ENCODE measurements at places on chromosomes 3 and 15. TPM values are rescaled to one million over a fixed set of nuclear protein-coding genes. Genes with fewer than 3 reads are reported as not detected.

DNA sequence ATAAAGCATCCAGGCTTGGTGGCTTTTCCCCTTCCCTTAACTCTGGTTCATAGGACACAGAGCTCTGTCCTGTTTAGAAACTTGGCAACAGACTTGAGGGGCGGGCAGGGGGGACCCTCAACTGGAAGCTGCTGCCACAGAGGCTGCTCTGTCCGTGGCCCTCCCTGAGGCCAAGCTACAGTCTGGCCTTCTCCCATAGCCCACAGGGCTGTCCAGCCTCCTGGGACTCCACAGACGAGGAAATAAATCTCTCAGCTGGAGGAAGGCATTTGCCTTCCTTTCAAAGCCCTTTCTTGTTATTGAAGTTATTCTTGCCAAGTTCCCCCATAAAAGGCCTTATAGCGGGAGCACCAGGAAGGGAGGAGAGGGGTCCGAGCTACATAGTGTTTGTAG is 248.8 kb upstream of the TPM1 start:
- no peak for DNase-seq

DNA sequence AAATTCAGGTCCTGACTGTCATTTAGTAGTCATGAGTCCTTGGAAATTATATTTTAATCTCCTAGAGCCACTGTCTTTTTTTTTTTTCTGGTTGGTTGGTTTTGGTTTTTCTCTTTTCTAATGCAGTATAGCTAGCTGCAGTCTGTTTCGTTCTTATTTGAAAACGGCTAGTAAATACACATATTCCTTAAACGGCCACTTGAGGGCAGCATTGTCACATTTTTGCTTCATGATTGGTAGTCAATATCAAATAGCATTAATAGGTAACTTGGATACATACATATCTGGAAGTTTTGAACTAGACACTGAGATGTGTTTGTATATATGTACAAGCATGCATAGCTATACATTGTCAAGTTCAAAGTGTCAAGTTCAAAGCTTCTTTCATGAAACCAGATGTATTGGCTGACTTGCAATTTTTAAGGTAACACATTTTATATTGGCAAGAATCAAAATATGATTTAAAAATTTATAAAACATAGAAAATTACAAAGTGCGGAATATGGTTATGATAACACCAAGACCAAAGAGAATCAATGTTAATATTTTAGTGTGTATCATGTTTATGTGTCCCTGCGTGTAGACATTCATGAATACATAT is 22.5 kb downstream of the GABRA5 start:
- no peak for DNase-seq

GRCh38 chr3:171165499-171165921 is 139.0 kb upstream of the SLC2A2 start:
- no peak for DNase-seq

- DNase-seq: no peak
These were observed 65.2 kb downstream of the TBL1XR1 start for GRCh38 chr3:177131927-177132636.

Gene SYNPR
- total RNA-seq: not detected

- no peak for DNase-seq
These were observed 68.5 kb downstream of the WWTR1 start for GRCh38 chr3:149589332-149589731.

DNA sequence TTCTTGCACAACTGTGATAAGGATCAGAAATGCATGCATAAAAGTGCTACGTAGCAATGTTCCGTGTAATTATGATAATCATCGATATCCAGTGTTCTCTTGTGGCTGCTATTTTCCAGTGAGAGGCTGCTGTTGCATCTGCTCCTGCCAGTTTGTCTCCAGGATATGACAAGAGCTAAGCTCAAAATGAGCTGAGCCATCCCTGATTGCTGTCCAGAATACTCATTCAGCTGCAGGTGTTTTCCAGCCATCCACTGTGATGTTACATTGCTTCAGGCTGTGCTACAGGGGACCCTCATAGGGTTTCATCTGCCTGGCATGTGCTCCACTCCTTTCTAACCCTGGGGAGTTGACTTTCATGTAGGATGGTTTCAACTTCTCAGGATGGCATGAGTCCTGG is 976.0 kb downstream of the ROBO1 start:
- no peak for DNase-seq

- DNase-seq: no peak
These were observed 220.8 kb upstream of the TPRG1 start for GRCh38 chr3:188950832-188951489.

GRCh38 chr3:180341516-180341915 is 260.4 kb upstream of the TTC14 start:
- no peak for DNase-seq

Gene PLAAT1
- not detected for total RNA-seq

- DNase-seq: no peak
These were observed 27.9 kb upstream of the SCN10A start for GRCh38 chr3:38843898-38844297.

GRCh38 chr3:29695643-29696198 is 414.9 kb downstream of the RBMS3 start:
- DNase-seq: no peak

DNA sequence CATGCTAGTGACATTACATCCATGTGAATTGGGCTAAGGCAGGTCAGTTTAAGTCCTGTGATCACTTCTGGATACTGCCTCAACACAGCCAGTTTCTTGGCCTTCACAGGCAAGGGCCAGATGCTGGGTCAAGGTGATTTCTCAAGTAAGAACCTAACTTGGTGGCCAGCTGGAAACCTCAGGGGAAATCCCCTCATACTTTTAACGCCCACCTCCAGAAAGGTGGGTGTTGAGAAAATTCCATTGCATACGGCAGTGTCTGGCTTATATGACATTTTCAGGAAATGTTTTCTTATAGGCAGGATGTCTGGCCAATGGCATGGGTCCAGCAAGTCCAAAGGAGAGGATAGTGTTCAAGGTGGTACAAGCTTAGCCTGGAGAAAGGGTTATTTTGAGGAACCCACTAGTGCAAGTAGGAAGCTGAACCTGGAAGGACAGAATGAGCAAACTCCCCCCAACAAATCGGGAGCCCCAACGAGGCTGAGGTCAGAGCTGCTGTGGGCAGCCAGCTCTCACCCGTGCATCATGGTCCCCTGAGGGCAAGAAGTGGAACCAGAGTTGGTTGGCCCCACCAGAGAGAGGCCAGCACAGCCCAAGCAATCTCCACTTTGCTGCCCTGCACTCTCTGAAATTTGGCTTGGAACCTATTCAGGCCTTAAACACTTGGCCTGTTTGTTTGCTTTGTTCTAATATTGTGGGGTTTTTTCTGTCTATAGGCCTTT is 135.4 kb downstream of the PDE8A start:
- no peak for DNase-seq

DNA sequence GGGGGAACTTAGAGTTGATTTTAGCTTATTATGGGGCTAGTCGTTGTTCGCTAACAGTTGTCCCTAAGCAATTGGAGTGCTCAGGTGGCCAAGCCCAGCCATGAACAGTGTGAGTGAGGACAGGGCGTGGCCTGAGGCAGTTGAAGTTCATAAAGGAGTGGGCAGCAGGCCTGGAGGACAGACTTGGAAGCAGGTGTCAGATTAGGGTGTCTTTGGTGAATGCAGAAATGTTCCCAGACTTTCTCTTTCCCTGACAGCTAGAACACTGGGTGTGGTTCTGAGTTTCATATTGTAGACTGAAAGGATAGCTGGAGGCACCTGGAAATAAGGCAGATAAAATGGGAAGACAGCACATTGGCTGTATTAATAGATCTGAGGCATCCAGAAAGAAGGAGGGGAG is 59.8 kb upstream of the FGD5 start:
- no peak for DNase-seq

DNA sequence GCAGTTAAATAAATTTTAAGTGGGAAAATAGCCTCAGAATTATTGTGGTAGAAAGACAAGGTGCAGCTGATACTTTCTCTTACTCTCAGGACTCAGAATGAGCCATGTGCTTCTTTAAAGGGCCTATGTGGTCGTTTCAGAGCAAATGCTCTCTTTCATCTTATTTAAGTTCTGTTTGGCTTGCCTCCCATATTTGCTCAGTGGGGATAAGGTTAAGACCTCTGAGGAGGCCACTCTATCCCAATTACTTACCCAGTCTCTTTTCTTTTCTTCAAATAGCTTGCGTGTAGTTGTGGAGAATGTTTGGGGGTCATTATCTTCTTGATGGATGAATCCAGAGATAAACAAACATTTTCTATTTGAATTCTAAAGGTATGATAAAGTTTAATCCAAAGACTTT is 221.9 kb downstream of the RBMS3 start:
- no peak for DNase-seq

- DNase-seq: peak; percentile 9
These were observed 80.0 kb downstream of the SQOR start for GRCh38 chr15:45714590-45715488.

- DNase-seq: no peak
These were observed 18.0 kb downstream of the SCG5 start for GRCh38 chr15:32659340-32660155.

DNA sequence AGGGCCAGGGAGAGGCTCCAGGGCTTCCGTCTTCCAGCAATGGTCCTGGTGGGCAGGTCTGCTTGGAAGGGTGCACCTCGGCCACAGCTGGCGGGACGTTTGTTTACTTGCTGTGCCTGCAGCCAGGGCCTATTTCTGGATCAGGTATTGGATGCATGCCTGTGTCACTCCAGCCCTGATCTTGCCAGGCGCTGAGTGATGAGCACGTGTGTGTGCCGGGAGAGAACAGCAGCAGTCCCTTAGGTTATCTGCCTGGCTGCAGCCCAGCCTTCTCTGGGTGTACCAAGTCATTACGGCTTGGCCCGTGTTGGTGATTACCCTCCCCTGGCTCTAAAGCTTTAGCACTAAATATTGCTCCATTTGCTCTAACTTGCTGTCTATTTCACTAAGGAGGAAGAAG is 14.9 kb downstream of the CCDC32 start:
- DNase-seq: no peak

Gene LARP6
- total RNA-seq: not detected

DNA sequence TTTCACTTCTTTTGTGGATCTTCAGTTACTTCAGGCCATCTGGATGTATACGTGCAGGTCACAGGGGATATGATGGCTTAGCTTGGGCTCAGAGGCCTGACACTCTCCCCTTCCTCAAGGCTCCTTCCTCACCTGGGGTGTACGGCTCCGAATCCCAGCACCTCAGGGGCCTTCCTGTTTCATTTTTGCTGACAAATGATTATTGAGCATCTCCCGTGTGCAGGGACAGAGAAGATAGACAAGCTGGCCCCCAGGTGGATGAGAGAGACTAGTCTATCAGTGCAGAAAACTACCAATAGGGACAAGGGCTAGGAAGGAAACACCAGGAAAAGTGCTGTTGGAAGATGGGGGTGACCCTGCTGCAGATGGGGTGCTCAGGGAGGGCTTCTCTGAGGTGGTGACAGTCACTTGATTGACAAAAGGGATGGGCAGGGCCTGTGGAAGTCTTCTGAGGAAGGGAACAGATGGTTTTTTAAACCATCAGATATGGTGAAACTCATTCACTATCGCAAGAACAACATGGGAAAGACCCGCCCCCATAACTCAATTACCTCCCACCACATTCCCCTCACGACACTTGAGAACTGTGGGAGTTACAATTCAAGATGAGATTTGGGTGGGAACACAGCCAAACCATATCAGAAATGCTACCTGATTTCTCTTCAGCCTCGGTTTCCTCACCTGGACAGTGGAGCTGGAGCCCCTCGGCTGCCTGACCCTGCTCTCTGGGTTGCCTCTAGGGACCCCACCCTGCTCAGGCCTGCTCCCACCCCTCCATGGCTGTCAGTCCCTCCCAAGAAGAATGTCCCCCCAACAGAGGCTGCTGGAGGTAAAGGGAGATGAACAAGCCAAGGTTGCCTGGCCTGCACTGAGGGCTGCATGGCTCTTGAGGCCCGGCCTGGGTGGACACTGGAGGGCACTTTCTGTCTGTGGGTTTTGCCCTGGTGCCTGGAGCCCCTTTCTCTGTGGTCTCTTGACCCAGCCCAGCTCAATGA is 37.2 kb upstream of the ACAD9 start:
- DNase-seq: no peak

DNA sequence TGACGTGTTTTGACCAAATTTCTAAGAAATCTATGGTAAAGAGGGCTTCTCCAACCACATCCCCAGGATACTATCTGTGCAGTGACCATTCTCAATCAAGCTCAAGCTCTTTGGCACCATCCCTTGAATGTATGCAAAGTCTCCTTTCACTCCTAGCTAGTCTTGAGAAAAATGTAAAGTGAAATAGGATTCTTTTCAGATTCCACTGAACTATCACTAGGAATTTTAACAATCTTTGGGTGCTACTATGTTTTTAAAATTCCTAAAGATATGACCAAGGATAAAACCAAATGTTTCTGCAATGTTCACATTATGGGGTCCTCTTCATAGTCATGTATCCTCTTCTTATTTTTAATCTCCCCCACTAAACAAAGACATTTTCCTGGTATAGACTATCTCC is 107.8 kb downstream of the TMCO5A start:
- no peak for DNase-seq

- no peak for DNase-seq
These were observed 153.8 kb upstream of the TSC22D2 start for GRCh38 chr3:150254309-150254708.

- no peak for DNase-seq
These were observed 81.8 kb upstream of the NANOGP8 start for GRCh38 chr15:35166730-35167359.

DNA sequence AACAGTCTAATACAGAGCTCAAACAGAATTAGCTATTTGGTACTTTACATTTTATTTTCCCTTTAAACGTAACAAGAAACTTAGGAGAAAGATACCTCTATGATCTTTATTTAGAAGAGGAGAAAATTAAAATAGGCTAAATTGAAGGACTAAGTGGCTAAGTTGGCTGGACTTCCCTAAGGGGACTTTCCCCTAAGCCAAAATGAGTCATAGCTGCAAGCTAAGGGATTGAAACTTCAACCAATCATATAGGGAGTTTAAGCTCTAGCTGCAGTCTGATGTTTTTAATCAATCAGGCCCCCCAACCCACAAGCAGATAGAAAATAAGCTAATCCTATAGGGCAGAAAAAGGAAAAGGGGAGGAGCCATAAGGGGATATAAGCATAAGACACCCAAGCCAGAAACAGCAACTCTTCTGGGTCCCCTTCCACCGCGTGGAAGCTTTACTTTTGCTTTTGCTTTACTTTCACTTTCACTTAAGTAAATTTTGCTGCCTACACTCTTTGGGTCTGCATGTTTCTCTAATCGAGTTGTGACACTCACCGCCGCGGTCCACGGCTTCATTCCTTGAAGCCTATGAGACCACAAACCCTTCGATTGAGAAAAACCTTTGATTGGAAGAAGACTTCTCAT is 1108.5 kb upstream of the EPHA6 start:
- peak; percentile 0 for DNase-seq

GRCh38 chr3:122012821-122013220 is 9.2 kb downstream of the ILDR1 start:
- DNase-seq: no peak

Gene MYL3
- total RNA-seq: not detected

DNA sequence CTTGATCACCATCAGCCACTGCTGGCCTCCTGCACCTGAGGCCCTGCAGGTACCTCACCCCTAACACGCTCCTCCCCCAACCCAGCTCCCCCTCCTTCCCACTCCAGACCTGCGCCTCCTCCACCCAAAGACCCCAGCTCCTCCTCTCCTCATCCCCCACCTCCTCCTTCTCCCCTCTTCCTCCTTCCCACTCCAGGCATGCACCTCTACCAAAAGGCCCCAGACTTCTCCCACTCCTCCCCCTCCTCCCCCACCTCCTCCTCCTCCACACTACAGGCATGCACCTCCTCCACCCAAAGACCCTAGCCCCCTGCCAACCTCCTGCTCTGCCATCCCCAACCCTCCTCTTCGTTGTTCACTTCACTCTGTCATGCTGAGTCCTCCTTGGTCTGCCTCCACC is 42.7 kb downstream of the CYP11A1 start:
- no peak for DNase-seq

Gene TGM4
- not detected for total RNA-seq

Data from activated T-helper 1 cell treated with anti-CD3 and anti-CD28 coated beads, Interleukin-12 subunit alpha, Interleukin-12 subunit beta, Interleukin-2, Interleukin-4 antibody, amounts not matched to agents 30 ng/mL and 10 ng/mL and 1 ng/mL, durations not matched to agents 14 hours and 24 hours and 36 hours (primary cell).